Activated CD4-positive, CD25-positive, alpha-beta regulatory T cell treated with anti-CD3 and anti-CD28 coated beads, Interleukin-2, amount 50 U/mL, for 24 hours (primary cell): ENCODE measurements at places on chromosomes 16 and 17.

DNA sequence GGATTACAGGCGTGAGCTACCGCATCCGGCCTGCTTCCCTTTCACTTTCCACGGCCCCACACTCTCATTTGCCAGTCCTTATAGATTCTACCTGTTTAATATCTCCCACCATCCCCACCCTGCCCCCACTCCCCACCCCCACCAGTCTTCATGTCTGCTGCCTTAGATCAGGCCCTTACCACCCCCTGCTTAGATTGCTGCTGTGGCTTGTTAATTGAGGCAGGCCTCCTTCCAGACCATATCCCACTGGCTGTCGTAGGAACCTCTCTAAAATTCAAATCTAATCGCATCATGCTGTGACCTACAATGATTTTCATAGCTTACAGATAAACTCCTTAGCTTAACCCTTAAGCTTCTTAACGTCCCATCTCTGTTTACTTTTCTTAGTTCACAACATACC is 4.9 kb downstream of the IQCK start:
- ATAC-seq: no peak

- ATAC-seq: no peak
Observed at GRCh38 chr16:12583237-12583897, 220.3 kb downstream of the CPPED1 start.

DNA sequence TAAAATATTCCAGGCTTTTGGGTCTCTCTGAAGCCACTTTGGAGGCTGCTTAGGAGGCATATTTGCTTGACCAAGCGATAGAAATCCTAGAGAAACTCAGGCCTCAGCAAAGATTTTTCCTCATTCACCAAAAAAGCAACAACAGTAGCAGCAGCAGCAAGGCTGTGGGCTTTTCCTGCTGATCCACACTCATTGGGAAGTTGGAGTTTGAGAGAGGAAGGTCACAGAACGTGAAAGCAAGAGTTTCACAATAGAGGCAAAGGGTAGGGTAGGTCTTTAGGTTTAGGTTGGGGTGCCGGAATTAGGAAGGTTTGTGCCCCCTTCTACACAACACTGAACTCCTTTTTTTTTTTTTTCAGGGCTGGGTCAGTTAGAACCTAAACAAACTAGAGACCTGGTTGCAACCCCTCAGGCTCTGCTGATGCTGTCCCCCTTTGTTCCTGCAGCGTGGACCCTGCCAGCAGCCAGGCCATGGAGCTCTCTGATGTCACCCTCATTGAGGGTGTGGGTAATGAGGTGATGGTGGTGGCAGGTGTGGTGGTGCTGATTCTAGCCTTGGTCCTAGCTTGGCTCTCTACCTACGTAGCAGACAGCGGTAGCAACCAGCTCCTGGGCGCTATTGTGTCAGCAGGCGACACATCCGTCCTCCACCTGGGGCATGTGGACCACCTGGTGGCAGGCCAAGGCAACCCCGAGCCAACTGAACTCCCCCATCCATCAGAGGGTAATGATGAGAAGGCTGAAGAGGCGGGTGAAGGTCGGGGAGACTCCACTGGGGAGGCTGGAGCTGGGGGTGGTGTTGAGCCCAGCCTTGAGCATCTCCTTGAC is 2.0 kb downstream of the TMUB2 start:
- no peak for ATAC-seq

GRCh38 chr16:68072038-68072695 is 13.0 kb upstream of the NFATC3 start:
- ATAC-seq: no peak

DNA sequence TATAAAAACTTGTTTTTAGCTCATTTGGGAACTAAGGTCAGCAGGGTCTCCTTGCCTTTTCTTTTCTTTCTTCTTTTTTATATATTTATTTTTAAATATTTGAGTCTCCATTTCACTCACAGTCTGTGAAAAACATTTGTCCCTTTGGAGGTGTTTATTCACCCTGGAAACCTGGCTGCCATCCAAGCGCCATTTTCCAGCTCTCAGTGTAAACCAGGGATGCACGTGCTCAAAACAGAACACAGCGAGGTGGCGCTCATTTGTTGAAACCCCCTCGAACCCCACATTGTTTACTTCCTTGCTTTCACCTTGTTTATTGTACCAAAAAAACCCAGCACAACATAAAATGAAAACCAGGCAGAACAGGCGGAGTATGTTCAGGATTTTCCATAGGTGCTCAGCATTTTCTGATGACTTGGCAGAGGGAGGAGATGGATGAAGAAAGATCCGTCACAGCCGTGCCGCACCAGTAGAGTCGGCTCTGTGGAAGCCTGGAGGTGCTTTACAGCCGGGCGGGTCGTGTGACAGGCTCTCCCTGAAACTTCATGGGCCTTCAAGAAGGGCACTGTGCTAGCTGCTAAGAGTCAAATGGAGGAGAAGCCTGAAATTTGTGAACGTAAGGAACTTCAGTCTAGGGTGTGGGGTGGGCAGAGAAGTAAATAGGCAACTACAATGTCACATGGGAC is 284.4 kb downstream of the FOXL1 start:
- ATAC-seq: no peak

GRCh38 chr16:22122239-22122638 is 29.9 kb downstream of the VWA3A start:
- no peak for ATAC-seq
